Stimulated activated CD4-positive, alpha-beta T cell treated with anti-CD3 and anti-CD28 coated beads, Interleukin-4, amount 100 ng/mL, for 1 hour (primary cell): ENCODE measurements at places on chromosomes 4 and X.

GRCh38 chr4:57369446-57369845 is 259.3 kb upstream of the IGFBP7 start:
- no peak for DNase-seq

DNA sequence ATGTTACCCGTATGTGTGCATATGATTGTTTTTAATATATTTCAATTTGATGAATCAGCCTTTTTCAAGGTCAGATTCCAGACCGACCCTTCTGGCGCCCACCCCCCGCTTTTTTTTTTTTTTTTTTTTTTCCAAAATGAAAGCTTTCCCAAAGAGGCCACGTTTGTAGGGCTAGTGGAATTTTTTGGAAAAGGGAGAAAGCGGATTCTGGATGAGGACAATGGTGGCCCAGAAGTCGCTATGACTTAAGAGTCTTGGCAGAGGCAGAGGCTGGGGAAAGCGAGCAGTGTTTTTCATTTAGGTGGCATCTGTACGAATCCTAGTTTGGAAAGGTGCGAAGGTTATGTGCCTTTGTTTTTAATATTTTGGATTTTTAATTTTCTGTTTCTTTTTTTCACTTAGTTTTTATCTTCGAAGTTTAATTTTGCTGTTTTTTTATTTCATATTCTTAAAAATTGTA is 14.6 kb downstream of the NDUFB11 start:
- DNase-seq, result no peak

- DNase-seq, result no peak
These were observed 26.5 kb upstream of the GRIA3 start for GRCh38 chrX:123157586-123157985.

DNA sequence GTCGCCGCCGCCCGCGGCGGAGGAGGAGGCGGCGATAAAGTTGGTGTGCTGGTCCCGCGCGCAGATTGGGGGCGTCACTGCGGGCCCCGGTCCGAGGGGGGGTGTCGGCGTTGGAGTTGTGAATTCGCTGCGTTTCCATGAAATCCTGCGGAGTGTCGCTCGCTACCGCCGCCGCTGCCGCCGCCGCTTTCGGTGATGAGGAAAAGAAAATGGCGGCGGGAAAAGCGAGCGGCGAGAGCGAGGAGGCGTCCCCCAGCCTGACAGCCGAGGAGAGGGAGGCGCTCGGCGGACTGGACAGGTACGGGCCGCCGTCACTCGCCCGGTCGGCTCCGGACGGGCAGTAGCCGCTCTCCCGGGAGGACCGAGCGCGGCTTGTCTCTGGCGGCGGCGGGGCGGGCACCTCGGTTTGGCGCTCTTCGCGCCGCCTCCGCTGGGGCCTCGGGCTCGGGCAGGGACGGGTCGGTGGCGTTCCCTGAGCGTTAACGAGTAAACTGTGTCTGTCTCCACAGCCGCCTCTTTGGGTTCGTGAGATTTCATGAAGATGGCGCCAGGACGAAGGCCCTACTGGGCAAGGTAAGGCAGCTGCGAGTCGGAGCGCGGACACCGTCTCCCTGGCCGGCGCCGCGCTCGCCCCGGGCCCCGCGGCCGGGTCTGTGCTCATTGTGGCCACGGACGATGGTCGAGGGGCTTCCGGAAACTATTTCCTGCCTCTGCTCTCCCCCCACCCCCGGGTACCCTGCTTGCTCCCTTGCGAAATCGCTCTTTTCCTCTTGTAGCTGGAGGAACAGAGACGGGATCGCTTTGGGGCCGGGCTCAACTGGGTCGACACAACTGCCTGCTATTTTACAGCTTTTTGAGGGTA is 658 bp downstream of the KDM6A start:
- peak; percentile 41 for DNase-seq

GRCh38 chr4:60396341-60397049 is 803.6 kb upstream of the ADGRL3 start:
- DNase-seq, result no peak

DNA sequence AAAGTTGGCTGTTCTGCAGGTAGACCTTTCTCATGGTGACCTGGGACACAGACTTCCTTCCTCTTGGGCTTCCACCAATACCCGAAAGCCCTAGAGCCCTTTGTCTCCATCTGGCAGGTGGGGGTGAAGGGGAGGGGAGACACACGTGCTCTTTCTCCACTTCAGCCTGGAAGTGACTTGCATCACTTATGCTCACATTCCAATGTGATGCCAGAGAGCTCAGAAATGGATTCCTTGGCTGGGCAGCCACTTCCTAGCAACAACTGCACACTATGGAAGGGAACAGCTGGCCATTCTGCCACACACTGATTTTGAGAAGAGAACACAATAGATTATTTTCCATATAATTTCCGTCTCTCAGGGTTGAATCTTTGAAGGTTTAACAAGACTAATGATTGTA is 36.3 kb downstream of the C4orf51 start:
- no peak for DNase-seq

GRCh38 chr4:100483796-100484195 is 34.0 kb downstream of the EMCN start:
- no peak for DNase-seq

- DNase-seq, result no peak
These were observed 84.5 kb upstream of the UXT start for GRCh38 chrX:47743504-47743903.

GRCh38 chr4:106690487-106690886 is 321.9 kb upstream of the GIMD1 start:
- DNase-seq, result no peak

GRCh38 chr4:113979148-113979904 is at the start of gene ARSJ:
TSS of gene ARSJ (minus strand) at chr4:113979647. CDS start at chr4:113978834, 813 bp downstream.
- DNase-seq, result peak; percentile 33

- no peak for DNase-seq
These were observed 232.9 kb downstream of the ARAP2 start for GRCh38 chr4:36011381-36011780.

- DNase-seq, result no peak
These were observed 6.8 kb upstream of the WDR13 start for GRCh38 chrX:48590203-48591103.

DNA sequence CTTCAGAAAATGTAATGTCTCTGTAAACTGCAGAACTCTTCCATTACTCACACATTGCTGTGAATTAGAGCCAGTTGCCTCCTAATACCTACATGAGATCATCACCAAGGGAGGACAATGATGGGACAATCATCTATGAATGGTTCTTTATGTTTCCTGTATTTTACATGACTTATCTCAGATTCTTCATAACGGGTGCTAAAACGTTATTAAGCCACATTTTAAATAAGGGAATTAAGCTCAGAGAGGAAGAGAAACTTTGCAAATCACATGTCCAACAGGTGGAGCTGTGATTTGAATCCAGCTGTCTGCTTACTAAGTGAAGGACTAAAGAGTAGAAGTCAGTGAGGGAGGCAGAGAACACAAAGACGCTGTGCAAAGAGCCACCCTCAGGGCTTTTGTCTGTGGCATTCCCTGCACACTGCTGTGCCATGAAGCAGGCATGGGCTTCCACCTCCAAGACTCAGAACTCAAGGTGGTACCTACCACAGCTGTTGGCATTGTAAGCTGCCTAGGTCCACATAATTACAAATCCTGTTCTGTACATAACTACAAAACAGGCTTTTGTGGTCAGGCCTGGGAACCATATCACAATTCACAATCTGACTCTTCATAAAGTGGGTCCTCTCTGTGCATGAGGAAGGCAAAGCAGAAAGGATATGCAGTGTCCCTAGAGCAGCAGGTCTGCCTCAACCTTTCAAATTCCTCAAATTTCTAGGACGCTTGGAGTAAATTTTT is 12.8 kb downstream of the TBC1D9 start:
- no peak for DNase-seq

DNA sequence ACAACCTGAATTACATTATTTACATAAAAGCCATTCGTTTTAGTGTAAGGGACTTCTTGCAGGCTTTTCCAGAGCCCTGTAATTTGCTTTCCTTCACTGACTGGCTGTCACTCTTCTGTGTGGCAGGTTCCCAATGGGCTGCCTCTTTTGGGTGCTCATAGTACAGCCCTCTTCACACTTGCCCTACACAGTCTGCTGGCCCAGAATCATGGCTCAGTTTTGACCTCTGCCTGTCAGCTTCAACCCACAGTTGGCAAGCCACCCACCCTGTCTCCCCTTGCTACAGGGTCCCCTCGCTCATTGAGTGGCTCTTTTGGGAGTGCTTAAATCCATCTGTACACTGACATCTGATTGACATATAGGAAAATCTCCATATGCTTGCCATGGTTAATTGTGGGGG is 97.9 kb downstream of the GBA3 start:
- no peak for DNase-seq

- DNase-seq, result no peak
These were observed 36.6 kb upstream of the PAQR3 start for GRCh38 chr4:78975865-78976264.

DNA sequence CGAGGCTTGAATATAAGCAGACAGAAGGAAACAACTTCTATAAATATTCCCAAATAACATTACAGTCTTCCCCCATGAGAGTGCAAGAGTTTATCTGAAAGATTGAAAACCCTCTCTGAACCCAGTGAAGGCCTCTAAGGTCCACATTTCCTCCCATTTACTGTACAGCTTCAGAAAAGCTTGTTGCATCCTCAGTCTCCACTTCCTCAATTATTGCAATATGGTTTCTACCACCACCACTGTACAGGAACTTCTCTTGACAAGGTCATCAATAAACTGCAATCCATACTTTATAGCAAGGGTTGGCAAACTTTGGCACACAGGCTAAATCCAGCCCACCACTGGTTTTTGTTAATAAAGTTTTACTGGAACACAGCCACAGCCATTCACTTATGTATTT is 239.0 kb downstream of the THOC2 start:
- no peak for DNase-seq

- no peak for DNase-seq
These were observed 150.1 kb downstream of the HNRNPD start for GRCh38 chr4:82223715-82224114.

DNA sequence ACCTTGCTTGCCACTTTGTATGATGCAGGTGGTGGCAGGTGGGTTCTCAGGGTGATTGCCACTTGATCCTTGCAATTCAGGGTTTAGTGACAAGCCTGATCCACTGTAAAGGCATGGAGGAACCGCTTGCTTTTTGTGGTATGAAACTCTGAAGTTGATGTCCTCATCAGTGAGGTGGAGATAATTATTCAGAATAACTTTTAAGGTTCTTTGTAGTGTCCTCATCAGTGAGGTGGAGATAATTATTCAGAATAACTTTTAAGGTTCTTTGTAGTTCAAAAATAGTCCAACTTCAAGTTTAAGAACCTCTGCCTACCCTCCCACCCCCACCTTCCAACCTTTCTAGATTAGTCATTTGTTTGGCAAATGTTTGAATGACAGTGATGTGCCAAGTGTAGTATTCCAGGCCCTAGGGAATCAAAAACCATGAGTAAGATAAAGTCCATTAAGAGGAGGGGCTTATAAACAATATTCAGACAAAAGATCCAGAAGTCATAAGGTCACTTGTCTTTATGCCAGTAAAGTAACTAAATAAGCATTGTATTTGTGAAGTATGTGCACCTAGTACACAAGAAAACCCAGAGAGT is 51.2 kb downstream of the DCUN1D4 start:
- no peak for DNase-seq

GRCh38 chrX:71321731-71322130 is 20.2 kb downstream of the ITGB1BP2 start:
- DNase-seq, result no peak

GRCh38 chrX:150844016-150844415 is 54.5 kb downstream of the CD99L2 start:
- no peak for DNase-seq

GRCh38 chr4:35534962-35535361 is 709.4 kb downstream of the ARAP2 start:
- DNase-seq, result no peak

DNA sequence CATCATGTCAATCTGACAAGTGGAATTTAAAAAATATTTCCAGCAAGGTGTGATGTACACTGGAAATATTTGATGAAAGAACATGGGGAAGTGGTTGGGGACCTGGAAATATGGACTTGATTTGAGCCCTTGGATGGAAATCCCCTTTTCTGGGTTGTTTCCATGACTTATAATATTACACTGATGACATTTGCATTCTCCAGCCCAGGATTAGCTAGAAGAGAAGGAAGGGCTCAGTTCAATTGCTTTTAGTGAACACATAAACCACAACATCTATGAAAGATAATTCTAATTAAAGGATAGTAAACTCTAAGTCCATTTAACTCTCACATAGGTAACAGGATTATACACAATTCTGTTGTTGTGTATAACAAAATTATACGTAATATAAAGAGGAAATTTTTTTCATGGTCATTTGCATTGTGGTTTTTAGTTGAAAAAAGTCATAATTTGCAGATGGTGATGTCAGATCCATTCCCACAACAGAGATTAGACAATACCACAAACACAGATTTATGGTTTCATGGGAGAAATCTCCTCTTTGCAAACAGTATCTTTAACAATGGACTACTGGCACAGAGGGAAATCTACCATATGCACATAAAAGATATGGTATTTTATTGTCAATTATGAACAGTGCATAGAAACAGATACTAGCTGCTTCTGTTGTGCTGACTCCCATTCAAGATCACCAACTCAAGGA is 126.5 kb downstream of the DKK2 start:
- DNase-seq, result no peak
